Liver (tissue), 10 donors: ENCODE measurements at places on chromosomes 12 and 14.

DNA sequence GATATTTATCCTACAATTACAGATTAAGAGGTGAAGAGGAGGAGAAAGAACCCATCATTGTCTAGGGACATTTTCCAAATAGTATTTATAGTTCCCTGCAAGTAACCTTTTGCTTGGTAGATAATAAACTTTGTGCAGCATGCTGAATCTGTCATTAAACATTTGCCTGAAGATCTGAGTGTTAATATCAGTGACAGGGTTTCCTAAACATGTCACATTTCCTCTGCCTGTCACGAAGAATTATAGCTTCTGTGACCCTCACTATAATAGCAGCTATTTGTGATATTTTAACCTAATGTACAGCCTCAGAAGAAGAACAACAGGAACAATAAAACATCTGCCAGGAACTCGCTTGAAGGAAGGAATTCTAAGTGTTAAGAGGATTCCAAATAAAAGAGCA lies 350.3 kb downstream of the GXYLT1 start:
- no peak for DNase-seq

- DNase-seq = no peak
Measured at GRCh38 chr14:102221026-102221425, 81.3 kb downstream of the WDR20 start.

DNA sequence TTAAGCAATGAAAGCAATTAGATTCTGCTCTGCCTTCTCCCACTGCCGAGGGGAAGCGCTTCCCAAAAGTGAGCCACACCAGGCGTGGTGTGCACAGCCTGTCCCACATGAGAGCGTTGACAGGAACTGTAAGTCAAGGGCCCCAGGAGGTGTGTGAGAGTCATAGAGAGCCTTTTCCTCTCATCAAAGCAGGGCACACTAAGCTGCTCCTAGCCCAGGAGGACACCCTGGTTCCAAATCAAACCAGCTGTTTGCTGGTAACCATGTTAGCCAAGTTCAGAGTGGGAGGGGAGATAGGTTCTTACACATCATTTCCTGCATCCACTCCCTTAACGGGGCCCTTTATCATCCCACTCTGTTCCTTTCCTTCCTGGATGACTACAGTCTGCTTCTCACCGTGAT lies 98.3 kb downstream of the SPTSSA start:
- DNase-seq = no peak

DNA sequence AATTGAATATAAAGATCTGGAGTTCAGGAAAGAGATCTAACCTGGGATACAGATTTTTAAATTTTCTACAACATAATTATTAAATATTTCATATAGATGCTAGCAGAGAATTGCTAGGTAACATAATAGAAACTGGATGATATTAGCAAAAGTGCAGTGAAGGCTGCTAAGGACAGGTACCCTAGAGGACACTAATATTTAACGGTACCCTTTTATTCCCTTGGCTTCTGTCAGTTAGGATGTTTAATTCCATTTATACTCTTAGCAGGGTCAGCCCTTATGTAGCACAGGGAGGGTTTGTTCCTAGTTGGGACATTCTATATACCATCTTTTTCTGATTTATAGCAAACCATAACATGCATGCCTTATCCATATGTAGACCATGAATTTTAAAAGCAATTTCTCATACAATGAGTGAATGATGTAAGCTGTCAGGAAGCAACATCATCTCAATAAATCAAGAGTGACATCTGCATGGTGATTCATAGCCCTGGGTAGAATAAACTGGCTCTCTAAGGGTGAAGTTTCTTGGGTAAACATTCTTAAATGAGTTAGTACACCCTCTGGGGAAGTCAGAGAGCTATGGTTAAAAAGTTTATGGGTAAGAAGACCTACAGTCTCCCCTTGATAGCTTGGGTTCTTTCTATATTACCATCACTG lies 404.4 kb upstream of the MGAT4C start:
- no peak for DNase-seq

DNA sequence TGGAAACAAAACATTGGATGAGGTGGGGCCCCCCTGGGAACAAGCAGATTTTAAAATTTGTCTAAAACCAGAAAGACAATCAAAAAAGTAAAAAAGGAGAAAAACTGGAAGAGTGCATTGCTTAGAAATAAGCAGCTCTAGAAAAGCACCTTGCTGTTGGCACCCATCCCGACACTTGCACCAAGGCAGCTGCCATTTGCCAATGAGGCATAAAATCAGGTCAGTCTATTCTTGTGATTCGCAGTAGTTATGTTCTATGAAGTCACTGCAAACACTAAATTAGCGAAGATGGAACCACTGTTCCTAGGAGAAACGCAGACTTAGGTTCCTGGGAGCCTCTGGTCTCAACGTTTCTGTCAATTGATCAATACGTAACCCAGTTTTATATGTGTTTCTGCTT lies 16.2 kb downstream of the VPS33A start:
- DNase-seq = no peak

- DNase-seq = no peak
Measured at GRCh38 chr14:96390965-96391292, 999 bp upstream of the AK7 start.

- no peak for DNase-seq
Measured at GRCh38 chr14:78107166-78107565, 63.0 kb upstream of the NRXN3 start.
